Esophagus muscularis mucosa (tissue), 4 donors: ENCODE measurements at places on chromosomes 13 and 19. TPM values are rescaled to one million over a fixed set of nuclear protein-coding genes. Genes with fewer than 3 reads are reported as not detected.

The KRTDAP gene
- total RNA-seq, result not detected

The CD33 gene
- total RNA-seq, result 3.0 TPM

The IZUMO1 gene
- total RNA-seq, result not detected

The URAD gene
- not detected for total RNA-seq

The C19orf85 gene
- not detected for total RNA-seq
